ENCODE measurements at places on chromosomes 2 and 18. TPM values are rescaled to one million over a fixed set of nuclear protein-coding genes. Genes with fewer than 3 reads are reported as not detected.

- DNase-seq = no peak
Measured at GRCh38 chr2:238431456-238431855, 4.7 kb downstream of the ASB1 start.

DNA sequence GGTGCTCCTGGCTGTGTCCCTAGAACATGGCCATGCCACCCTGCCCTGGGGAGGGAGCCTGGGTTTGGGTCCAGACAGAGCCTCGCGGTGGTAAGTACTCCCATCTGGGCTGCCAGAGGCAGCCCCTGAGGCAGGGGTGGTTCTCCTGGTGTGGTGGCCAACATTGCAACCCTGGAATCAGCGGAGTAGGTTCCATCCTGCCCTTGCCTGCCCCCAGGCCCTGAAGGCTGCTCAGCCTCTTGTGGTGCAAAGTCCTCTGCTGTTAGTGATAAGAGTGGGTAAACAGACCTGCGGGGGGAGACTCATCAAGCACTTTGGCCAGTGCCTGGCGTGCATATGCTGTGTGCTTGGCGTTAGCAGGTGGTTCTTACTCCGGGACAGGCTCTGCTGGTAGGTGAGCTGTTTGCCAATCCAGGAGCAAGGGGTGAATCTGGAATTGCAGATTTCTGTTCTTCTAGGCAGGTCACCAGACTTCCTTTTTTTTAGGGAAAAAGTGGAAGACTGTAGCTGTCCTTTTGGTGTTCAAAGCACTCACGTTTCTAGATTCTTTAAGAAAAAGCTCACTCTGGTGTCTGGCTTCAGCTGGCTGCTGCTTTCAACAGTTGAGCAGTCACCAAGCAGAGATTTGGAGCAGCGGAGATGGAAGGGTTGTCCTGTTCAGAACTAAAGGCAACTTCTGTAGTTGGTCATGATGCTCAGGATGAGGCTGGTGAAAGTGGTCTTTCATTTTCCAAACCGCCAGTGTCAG, 3.2 kb downstream of the CNNM3 start:
- DNase-seq = no peak

DSEL gene
- total RNA-seq = 77.6 TPM

DPP10 gene
- not detected for total RNA-seq

GRCh38 chr2:6970976-6971480, 53.8 kb downstream of the RNF144A start:
- DNase-seq = no peak

- DNase-seq = no peak
Measured at GRCh38 chr2:25076749-25077148, 34.9 kb downstream of the EFR3B start.

GRCh38 chr2:172885996-172886395, 150.4 kb downstream of the RAPGEF4 start:
- no peak for DNase-seq

- no peak for DNase-seq
Measured at GRCh38 chr2:8799004-8799403, 38.4 kb downstream of the KIDINS220 start.

DNA sequence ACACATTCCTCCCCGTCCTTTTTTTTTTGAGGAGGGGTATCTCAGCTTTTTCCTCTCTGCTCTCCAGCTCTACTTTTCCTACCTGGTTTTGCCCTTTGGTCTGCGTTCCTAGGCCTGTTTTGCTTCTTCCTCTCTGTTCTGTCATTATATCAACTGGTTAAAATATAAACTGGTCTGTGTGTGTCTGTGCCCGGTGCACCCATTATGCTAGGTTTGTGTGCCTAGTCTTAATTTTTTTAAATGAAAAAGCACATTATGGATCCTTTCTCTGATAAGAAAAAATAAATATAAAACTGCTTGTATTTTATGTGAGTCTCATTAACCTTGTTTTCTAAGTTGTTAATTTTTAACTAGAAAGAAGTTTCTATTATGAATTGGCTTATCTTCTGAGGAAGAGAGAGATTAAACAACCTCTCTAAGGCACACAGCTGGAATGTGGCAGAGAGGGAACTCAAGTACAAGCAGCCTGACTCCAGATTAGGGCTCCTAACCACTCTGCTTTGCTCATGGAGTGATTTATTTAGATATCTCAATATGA, 17.4 kb downstream of the SLC38A11 start:
- no peak for DNase-seq

- no peak for DNase-seq
Measured at GRCh38 chr2:106919012-106919411, 33.0 kb upstream of the ST6GAL2 start.

DNA sequence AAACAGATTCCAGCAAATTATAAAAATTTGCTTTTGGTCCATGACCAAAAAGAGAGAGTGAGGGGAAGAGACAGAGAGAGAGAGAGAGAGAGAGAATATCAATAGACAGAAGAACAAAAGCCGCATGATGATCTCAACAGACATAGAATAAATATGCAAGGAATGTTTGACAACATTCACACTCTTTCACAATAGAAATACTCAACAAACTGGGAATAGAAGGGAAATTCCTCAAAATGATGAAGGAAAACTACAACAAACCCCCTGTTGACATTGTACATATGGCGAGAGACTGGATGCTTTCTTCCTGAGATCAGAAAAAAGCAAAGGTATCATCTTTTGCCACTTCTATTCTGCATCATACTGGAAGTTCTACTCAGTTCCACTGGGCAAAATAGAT, 309.7 kb downstream of the RAD51AP2 start:
- DNase-seq = no peak

GRCh38 chr18:7758764-7759163, 191.6 kb downstream of the PTPRM start:
- DNase-seq = no peak

- DNase-seq = no peak
Measured at GRCh38 chr2:201378496-201379397, 21.6 kb upstream of the FLACC1 start.

DNA sequence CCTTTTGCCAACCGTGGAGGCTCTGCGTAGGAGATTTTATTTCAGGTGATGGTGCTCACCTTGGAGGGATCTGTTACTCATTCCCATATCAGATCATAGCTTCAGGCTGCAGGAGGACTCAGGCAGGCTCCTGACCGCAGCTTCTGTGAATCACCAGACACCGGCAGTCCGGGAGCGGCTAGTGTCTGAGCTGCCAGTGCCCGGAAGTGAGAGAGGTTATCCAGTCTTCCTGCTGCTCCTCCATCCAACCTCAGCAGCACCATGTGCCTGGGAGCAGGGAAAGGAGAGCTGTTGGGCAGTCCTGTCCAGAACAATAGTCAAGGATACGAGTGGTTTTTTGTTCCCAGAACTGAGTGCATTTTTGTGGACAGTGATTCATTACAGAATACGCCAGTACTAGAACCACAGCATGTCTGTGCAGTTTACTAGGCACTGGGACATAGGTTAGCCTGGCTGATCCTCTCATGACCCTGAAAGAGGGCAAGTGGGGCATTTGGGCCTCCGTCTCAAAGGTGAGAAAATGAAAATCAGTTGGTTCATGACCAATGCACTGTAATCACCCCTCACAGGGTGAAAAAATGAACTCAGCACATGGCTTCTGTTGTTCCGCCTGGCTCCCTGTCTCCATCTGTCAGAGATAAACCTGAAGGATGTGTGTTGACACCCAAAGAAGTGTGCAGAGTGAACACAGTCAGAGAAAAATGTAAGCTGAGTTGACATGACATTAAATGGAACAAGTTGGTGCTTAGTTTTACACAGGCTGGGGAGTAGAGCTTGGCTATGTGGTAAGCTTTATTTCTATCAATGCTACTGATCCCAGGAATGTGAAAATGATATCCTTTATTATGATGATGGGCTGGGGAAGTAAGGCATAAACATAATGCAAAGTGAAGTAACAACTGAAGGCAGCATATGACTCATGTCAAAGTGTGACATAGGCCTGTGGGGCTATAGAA, 12.2 kb downstream of the FHOD3 start:
- peak; percentile 100 for DNase-seq

TMEM198 gene
- 2.1 TPM for total RNA-seq

MTLN gene
- 99.2 TPM for total RNA-seq

FBXO36 gene
- 2.0 TPM for total RNA-seq

GRCh38 chr2:60992985-60993392, 24.5 kb upstream of the PEX13 start:
- no peak for DNase-seq

FLACC1 gene
- 0.66 TPM for total RNA-seq

LRP1B gene
- total RNA-seq = not detected

DSC3 gene
- not detected for total RNA-seq

DNA sequence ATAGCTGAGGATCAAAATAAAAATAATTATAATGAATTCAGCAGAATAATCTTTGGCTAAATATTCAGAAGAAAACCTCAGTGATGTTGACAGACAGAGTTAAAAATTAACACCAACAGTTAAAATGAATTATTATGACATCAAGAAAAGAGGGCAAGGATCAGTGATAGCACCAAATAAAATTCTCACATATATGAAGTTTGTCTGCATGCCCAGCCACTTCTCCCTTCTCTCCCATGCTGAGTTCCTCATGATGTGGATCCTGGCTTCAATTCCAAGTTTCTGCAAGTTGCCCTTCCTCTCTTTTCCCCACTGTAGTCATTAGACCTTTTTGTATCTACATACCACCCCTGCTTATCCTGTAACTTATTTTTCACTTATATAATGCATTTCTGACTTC, 6.8 kb downstream of the STRADB start:
- DNase-seq = no peak

Data from HFFc6 (cell line).